ENCODE measurements at places on chromosomes 13 and 19. TPM values are rescaled to one million over a fixed set of nuclear protein-coding genes. Genes with fewer than 3 reads are reported as not detected.

RNF225 gene
- not detected for total RNA-seq

ZNF613 gene
- total RNA-seq: 4.3 TPM

CRB3 gene
- 71.3 TPM for total RNA-seq

LTBP4 gene
- 16.7 TPM for total RNA-seq
